T-helper 9 cell (primary cell): ENCODE measurements at places on chromosomes 7 and 10.

GRCh38 chr10:70255329-70256299 is 22.4 kb upstream of the PPA1 start:
- no peak for DNase-seq

DNA sequence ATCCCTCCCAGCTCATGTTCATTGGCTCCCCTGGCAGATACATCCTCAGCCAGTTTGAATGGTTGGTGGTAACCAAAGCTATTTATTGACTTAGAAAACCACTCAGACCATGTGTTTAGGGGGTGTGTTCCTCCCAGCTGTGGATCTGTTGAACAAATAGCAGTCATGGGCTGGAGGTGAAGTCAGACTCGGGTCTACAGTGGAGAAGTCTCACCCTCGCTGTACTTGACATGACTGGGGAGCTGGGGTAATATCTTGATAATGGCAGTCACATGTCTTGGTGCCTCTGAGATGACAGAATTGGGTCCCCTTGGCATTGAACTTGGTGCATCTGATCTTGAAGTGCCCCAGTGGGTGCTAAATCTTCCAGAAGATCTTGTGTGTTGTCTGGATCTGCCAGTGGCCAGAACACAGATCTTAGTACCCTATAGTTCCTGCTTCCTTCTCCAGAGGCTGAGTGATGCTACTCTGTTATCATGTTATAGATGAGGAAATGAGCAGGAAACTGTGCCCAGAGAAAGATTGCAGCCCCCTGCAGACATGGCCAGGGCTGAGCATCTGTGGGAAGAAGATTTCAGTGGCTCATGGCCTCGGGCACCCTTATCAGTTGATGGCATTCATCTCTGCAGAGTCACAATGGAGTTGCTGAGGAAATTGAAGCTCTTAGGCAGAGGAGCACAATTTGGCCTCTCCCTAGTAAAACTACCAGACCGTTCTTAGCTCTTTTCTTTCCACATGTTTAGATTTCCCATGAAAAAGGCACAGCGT is 50.4 kb downstream of the ADRA2A start:
- DNase-seq: no peak

- no peak for DNase-seq
These were observed 115.6 kb downstream of the CUX1 start for GRCh38 chr7:101933028-101933427.

- DNase-seq: no peak
These were observed 70.6 kb downstream of the MALRD1 start for GRCh38 chr10:19119191-19119590.

DNA sequence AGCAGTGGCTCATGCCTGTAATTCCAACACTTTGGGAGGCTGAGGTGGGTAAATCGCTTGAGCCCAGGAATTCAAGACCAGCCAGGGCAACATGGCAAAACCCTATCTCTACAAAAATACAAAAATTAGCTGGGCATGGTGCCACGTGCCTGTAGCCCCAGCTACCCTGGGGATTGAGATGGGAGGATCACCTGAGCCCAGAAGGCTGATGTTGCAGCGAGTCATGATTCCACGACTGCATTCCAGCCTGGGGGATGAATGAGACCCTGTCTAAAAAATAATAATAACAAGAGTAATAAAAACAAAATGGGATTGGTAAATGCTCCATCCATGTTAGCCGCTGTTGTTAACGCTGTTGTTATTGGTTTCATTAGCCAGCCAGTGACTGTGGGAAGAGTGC is 1.3 kb upstream of the HKDC1 start:
- no peak for DNase-seq

- no peak for DNase-seq
These were observed 959 bp downstream of the PVRIG start for GRCh38 chr7:100220586-100221230.

DNA sequence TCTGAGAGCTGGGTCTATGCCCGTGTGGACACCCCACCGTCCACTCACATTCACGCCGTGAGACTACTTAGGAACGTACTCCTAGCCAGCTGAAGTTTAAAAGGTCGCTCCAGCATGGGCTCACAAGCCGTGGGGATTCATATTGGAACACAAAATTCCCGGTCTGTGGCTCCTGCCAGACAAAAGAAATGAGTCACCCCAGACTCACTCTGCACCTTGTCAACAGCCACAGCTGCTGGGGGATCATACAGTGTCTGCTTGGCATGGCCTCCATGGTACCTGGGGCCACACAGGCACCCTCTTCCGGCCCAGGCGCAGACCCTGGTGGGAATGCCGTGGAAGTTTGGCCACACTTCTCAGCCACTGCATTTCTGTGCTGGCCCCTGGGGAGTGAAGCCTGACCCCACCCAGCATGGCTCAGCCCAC is 228.4 kb downstream of the DNAJB6 start:
- no peak for DNase-seq
